ENCODE measurements at places on chromosomes 2 and 18.

- no peak for DNase-seq
Measured at GRCh38 chr2:129803032-129803431, 176.4 kb upstream of the RAB6C start.

DNA sequence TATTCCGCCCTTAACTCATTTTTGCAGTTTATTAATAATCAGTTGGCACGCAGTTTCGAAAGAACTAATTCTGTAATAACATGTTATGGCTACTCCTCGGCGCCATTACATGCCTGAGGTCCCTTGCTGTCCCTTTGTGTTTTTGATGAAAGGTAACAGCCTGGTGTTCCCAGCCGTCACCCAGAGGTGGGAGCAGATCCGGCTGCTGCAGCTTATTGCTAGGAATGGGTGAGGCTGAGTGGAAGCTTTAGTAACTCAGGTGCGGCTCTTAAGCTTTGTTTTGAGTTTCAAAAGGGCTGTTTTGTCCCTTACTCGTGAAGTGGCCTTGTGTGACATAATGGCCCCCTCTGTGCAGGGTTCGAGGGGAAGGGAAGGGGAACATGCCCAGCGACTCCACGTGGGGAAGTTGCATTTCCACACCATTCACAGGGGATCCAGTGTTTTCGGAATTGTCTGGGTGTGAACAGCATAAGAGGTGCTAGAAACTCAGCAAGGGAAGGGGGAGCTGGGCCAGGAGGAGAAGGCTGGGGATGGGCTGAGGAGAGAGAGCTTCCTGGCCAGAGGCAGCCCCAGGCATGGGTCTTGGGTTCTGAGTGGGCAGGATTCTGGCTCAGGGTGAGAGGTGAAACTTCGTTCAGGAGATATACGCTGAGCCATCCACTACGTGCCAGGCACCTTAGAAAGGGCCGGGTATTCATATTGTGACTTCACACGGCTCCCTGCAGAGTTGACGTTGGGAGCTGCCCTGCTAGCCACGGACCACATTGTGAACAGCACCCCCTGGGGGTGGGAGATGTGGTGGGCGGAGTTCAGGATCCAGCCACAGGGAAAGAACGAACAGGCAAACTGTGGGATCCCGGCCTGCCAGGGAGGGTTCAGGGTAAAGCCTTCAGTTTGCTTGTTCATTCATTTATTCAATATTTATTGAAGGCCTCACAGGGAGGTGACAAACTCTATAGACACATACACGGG is 84.4 kb downstream of the TGOLN2 start:
- DNase-seq: peak; percentile 39

GRCh38 chr18:40754477-40754876 is 1200.6 kb upstream of the PIK3C3 start:
- DNase-seq: no peak

- no peak for DNase-seq
Measured at GRCh38 chr2:11234309-11234708, 79.0 kb downstream of the SLC66A3 start.

DNA sequence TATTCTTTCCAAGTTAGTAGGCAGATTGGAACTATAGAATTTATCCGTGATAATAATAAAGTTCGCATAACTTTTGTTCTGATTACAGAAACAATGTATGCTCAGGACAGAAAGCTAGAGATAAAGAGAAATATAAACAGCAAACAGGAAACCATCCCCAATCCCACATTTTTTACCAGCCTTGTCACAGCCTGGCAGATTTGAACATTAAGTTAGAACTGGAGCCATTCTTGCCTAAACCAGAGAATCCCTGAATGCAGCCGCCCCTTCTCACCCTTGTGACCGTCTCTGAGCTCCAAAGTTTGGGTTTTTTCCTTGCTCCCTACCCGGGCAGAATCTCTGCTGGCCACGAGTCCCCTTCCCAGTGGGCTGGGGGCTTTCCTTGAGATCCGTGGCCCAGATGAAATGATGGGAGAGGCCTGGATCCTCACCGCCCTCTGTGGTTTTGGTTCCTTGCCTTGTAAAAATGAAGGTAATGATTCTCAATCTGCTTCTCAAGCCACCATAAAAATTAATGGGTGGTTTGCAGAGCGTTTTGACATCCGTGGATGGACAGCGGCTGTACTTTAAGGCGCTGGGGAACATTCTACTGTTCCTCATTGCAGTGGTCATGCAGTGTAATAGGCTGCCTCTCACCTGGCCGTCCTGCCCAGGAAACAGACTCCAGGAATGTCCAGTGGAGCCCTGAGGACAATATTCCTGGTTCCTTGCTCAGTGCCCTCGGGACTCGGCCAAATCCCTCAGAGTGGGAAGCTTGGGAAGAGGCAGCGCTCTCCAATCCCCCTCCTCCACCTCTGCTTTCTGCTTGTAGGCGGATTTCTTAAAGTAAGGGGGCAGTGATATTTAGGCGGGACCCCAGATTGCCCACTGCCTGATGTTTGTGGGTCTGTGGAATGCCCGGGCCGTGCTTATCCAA is 1.6 kb downstream of the SH3BP4 start:
- DNase-seq: no peak

All from activated T-cell treated with anti-CD3 and anti-CD28 coated beads, Interleukin-2, amount 50 U/mL, for 48 hours (primary cell).